Substantia nigra (tissue), 51 donors: ENCODE measurements at places on chromosomes 7 and 10.

- no peak for DNase-seq
These were observed 19.4 kb downstream of the LAT2 start for GRCh38 chr7:74228951-74229900.

GRCh38 chr10:85986777-85987176 is 379.8 kb downstream of the GRID1 start:
- DNase-seq: no peak

- no peak for DNase-seq
These were observed 24.6 kb upstream of the FAM170B start for GRCh38 chr10:49158404-49158803.

DNA sequence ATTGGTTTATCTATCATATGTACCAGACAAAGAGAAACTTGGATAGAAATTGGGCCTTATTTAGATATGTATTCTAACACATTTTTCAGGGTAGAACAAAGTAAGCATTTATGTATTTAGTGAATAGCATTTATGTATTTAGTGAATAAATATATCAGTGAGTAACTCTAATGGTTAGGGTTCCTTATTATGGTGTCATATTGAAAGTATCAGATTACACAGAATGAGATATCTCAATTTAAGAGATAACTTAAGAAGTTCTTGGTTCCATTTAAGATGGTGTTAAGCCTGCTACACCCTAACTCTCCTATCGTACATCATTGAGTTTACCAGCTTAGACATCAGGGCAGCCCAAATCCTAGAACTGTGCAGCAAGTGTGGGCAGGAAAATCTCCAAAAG is 35.9 kb upstream of the DMTF1 start:
- no peak for DNase-seq

DNA sequence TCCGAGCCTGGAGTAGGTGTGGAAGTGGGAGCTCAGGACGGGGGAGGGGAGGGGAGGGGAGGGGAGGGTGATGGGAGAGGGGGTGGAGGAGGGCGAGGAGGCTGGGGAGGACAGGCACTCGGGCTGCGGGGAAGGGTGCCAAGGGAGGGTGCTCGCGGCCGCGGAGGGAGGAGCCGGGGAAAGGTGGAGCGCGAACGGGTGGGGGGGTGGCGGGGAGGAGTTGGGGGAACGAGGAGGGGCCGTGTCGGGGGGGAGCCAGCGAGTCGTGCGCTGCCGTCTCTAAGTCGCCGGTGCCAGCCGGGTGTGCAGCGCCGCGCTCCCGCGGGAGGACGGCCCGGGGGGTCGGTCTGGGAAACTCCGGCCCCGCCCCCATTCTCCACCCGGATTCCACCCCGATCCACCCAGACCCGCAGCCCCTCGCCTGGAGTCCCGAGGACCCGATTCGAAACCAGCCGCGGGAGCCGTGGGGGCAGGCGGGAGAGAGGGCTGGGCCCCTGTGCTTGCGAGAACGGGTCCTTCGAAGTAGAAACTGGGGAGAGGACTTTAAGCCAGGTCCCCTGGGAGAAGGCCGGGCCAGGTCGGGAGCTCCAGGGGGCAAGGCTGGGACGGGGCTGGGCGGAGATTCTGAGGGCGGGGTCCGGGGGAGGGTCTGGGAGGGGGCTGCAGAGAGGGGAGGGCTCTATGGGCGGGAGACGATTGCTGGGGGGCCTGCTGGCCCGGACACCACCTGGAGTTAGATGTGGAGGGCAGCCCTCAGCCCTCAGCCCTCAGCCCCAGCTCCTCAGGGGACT is at the start of gene ZNF467:
Gene ZNF467, minus strand, starts transcription at position 143 of the 791 bp plus-strand sequence. CDS start 2,556 bp downstream, outside the sequence.
- DNase-seq: peak; percentile 60

GRCh38 chr7:11492307-11492706 is 339.7 kb downstream of the THSD7A start:
- DNase-seq: no peak

GRCh38 chr7:17279061-17279460 is 19.4 kb upstream of the AHR start:
- DNase-seq: no peak

DNA sequence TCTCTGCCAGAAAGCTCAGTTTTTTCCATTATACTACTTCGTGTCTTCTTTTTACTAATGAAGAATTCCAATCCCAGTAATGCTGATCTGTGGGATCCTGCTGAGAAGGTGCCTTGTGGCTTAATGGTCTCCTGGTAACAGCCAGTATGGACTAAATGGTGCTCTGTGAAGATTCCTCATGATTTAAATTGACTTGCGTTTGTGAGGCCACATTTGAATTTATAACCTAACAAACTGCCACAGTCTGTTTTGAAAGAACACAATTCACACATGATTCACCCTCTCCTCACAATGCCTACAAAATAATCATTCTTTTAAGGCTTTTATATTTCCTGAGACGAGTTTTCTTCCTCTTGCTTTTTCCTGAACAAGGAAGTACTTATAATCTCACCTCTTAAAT is 140.0 kb downstream of the MBL2 start:
- DNase-seq: no peak
